Stimulated activated CD4-positive, alpha-beta T cell treated with anti-CD3 and anti-CD28 coated beads, Interleukin-1b, Interleukin-23, amount 100 ng/mL, for 4 hours (primary cell): ENCODE measurements at places on chromosomes 16 and 17.

DNA sequence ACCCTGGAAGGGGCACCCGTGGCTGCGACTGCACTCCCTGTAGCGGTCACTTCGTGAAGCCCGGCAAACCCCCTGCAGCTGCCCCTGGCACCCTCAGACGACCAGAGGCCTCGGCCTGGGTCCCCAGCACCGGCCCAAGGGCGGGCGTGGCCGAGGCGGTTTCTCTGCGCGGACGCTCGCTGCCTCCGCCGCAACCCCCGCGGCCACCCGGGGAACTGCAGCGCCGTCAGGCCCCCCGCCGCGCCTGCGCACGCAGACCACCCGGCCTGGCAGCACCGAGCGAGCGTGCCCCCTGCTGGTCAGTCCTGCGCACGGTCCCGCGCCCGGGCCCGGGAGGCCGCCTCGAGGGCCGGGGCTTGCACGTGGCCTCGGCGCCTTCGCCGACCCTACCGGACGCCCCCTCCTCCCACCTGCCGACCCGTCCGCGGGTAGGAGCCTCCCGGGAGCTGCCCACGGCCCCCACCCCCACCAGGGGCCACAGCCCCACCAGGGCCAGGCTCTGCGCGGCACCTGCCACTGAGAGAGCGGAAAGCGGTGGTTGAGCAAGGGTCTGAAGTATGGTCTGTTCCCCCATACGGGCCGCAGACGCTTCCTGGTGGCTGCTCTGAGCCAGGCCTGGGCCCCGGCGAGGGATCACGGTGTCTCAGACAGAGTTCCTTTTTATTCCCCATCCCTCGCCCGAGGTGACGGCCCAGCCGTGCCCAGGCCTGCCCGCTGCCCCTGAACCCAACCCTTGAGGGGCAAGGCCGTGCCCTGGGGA, 11.5 kb upstream of the HS3ST6 start:
- peak; percentile 96 for DNase-seq

GRCh38 chr16:7038475-7038874, 294.2 kb upstream of the RBFOX1 start:
- no peak for DNase-seq

DNA sequence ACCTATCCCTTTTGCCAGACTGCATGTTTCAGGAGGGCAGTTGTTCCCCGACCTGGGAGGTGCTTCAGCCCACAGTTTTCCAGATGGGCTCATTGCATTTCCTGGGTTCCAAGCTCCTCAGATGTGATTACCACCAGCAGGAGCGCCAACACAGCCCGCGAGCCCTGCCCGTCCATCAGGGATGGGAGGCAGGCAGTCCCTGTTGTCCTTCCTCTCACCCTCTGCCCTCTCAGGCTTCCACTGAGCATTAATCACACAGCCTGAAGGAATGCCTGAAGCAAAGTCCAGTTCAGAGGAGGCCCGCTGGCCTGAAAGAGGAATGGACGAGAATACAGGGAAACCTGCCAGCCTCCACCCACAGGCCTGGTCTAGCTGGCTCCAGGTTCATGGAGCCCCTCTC, 256.3 kb upstream of the SDK2 start:
- DNase-seq = no peak

DNA sequence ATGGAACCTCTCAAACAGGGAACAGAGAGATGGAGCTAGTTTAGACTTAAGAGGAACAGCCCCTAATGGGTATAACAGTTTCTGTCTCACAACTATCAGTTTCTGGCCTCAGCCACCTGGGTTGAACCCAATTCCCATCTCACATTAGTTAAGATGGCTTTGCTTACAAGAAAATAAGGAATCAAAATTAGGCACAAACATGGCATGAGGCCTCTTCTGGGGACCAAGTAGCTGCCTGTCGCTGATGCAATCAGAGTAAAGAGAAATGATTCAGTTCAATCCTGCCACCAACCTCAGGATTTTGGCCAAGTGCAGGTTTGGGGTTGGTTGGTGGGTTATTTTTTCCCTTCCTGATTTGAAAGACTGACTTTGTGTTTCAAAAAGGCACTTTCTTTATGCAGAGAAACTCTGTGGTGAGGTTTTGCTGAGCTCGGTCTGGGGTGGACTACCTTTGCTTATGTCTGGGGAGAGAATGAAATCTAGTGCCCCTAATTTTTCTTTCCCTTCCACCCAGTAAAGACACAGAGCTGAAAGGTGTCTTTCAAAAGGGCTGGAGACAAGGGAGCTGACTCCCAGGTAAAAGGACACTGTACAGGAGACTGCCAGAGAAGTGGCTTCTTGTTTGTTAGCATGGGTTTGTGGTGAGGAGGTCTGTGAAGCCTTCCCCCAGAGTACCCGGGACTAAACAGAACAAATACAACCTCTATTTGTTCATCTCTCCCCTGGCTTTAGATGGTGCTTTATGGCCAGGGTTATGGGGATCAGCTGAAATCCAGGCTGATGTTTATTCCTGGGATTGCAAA, 44.8 kb upstream of the NFAT5 start:
- DNase-seq = no peak

DNA sequence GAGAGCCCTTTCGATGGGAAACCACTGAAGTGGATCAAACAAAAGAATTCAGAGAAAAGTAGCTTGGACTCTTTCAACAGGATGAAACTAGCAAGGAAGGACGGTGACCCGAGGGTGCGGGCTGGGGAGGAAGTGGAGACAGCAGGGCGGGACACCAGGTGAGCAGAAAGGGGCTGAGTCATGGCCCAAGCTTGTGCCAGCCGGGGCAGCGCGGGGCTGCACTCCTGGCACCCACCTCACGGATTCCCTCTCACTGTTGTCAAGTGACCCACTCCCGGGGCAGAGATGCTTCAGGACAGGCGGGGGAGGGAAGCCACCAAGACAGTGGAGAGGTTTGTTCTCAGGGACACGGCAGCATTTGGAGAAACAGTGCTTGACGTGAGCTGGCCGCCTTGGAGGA, 10.7 kb upstream of the RNF222 start:
- no peak for DNase-seq

- no peak for DNase-seq
Observed at GRCh38 chr17:79760197-79760906, 17.6 kb upstream of the CBX2 start.
